ENCODE measurements at places on chromosomes 2 and 18. TPM values are rescaled to one million over a fixed set of nuclear protein-coding genes. Genes with fewer than 3 reads are reported as not detected.

FIGN gene
- 4.6 TPM for total RNA-seq

TEKT4 gene
- total RNA-seq, result not detected

UGT1A4 gene
- total RNA-seq, result 0.19 TPM

ZEB2 gene
- total RNA-seq, result 6.0 TPM

FAM161A gene
- total RNA-seq, result 2.6 TPM

PCARE gene
- not detected for total RNA-seq

TBR1 gene
- not detected for total RNA-seq

REG3G gene
- total RNA-seq, result 46.6 TPM

NR4A2 gene
- total RNA-seq, result 4.4 TPM

PRR30 gene
- not detected for total RNA-seq

IL36B gene
- total RNA-seq, result not detected

SCN7A gene
- 1.4 TPM for total RNA-seq

KIF5C gene
- 3.2 TPM for total RNA-seq

BOLA3 gene
- 15.8 TPM for total RNA-seq

ITGAV gene
- 29.3 TPM for total RNA-seq

VWC2L gene
- total RNA-seq, result 0.09 TPM

CD8B gene
- total RNA-seq, result 0.67 TPM

LCT gene
- not detected for total RNA-seq

NMS gene
- total RNA-seq, result not detected

SERPINB11 gene
- not detected for total RNA-seq

NGEF gene
- 4.8 TPM for total RNA-seq

KCNE4 gene
- 25.2 TPM for total RNA-seq

NYAP2 gene
- 0.12 TPM for total RNA-seq

UBXN2A gene
- 3.4 TPM for total RNA-seq

RAX gene
- total RNA-seq, result not detected

CFAP65 gene
- 0.12 TPM for total RNA-seq

UBXN4 gene
- total RNA-seq, result 68.1 TPM

AGXT gene
- total RNA-seq, result not detected

SLC23A3 gene
- total RNA-seq, result 2.4 TPM

SP5 gene
- 2.0 TPM for total RNA-seq

SCYGR4 gene
- not detected for total RNA-seq

MPP4 gene
- not detected for total RNA-seq

LOXL3 gene
- 7.5 TPM for total RNA-seq

HMSD gene
- total RNA-seq, result not detected

COL5A2 gene
- 2.8 TPM for total RNA-seq
